Breast epithelium (tissue), 4 donors: ENCODE measurements at places on chromosomes 6 and 20. TPM values are rescaled to one million over a fixed set of nuclear protein-coding genes. Genes with fewer than 3 reads are reported as not detected.

The SAMD3 gene
- total RNA-seq, result 0.33 TPM

The RAET1E gene
- total RNA-seq, result not detected

The RNF217 gene
- 40.1 TPM for total RNA-seq

The SLC44A4 gene
- 35.4 TPM for total RNA-seq

The PPP1R14C gene
- total RNA-seq, result 5.6 TPM
